Activated naive CD4-positive, alpha-beta T cell treated with anti-CD3 and anti-CD28 coated beads for 36 hours (primary cell): ENCODE measurements at places on chromosomes 7 and 10. TPM values are rescaled to one million over a fixed set of nuclear protein-coding genes. Genes with fewer than 3 reads are reported as not detected.
A peak's percentile ranks its signal among the peaks of the same experiment; 100 is the strongest.

Gene IFIT1B
- not detected for total RNA-seq

Gene CCL24
- total RNA-seq, result not detected

Gene ADAM12
- total RNA-seq, result not detected

Gene BEND7
- not detected for total RNA-seq

Gene SLC26A4
- 1.3 TPM for total RNA-seq

Gene WDR86
- total RNA-seq, result not detected

Gene SLC13A1
- not detected for total RNA-seq

Gene LMBR1
- 33.8 TPM for total RNA-seq

- H3K4me3 ChIP-seq, result no peak overlapping the region
- no peak for DNase-seq
- H3K27me3 ChIP-seq, result no peaks in the 10 kb centered on the region
These were observed 10.2 kb downstream of the FBXW4 start for GRCh38 chr10:101684782-101685181.

- no peak overlapping the region for H3K27ac ChIP-seq
- H3K4me3 ChIP-seq, result peak overlapping the region; percentile 69
- H3K36me3 ChIP-seq, result no peaks in the 10 kb centered on the region
- DNase-seq, result no peak
- H3K4me1 ChIP-seq, result peaks cover 3% of the 10 kb centered on the region
These were observed 1.7 kb downstream of the SH3PXD2A start for GRCh38 chr10:103853428-103854264.

GRCh38 chr10:92164036-92164696 lies 126.7 kb downstream of the CPEB3 start:
- no peaks in the 10 kb centered on the region for H3K4me1 ChIP-seq
- H3K27me3 ChIP-seq, result no peaks in the 10 kb centered on the region
- no peak overlapping the region for H3K4me3 ChIP-seq
- H3K36me3 ChIP-seq, result peaks cover 9% of the 10 kb centered on the region
- no peak overlapping the region for H3K27ac ChIP-seq
- no peak for DNase-seq

DNA sequence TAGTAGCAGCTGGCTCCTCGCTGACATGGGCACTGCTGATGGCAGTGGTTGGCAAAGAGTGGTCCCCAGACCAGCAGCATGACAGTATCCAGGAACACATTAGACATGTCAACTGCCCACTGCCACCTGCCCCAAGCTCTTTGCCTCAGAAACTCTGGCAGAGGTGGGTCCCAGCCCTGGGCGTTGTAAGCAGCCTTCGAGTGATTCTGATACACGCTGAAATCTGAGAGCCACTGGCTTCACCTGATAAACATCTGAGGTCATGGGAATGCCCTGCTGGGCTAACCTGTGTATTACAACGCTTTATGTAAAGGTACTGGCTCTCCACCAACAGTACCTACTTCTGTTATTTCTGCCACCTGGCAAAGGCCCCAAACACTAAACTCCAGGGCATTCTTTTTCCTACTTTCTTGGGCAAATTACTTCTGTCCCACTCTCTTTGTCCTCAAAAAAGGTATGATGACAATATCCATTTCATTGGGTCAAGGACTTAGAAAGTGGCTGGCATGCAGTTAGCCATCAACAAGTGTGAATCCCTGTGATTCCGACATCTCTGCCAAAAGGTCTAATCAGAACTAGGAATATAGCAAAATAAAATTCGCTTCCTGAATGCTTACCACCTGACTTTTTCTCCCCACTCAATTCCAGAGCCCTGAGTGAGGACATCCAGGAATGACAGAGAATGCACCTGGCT lies 9.2 kb downstream of the SGMS1 start:
- peaks cover 56% of the 10 kb centered on the region for H3K4me1 ChIP-seq
- H3K27ac ChIP-seq, result no peak overlapping the region
- peak; percentile 33 for DNase-seq
- H3K27me3 ChIP-seq, result no peaks in the 10 kb centered on the region
- H3K4me3 ChIP-seq, result no peak overlapping the region
- H3K36me3 ChIP-seq, result no peaks in the 10 kb centered on the region

DNA sequence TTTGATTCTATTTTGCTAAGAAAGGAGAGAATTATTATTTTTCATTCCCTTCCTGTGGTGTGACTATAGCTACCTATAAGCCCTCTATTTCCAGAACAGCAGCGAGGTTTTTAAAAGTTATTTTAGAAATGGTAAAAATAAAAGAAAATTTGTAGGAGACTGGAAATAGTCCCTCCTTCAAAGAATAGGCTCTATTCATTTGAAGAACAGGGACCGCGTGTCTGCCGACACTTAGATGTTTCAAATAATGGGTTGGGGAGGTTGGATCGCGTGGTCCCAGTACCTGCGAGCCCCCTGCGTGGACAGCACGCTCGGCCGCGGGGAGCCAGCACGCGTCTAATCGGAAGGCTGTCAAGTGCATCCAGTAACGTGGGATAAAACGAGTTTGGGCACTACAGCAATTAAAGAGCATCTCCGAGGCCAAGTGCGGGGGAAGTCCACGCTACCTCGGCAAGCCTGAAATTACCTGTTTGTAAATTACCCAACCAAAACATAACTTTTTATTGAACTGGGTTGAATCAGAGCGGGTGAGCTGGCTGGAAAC lies 1.0 kb downstream of the CACNA2D1 start:
- H3K27ac ChIP-seq, result no peak overlapping the region
- H3K36me3 ChIP-seq, result no peaks in the 10 kb centered on the region
- H3K4me3 ChIP-seq, result peak overlapping the region; percentile 34
- DNase-seq, result peak; percentile 10
- peaks cover 39% of the 10 kb centered on the region for H3K27me3 ChIP-seq
- peaks cover 5% of the 10 kb centered on the region for H3K4me1 ChIP-seq

- H3K36me3 ChIP-seq, result no peaks in the 10 kb centered on the region
- no peak overlapping the region for H3K4me3 ChIP-seq
- no peaks in the 10 kb centered on the region for H3K4me1 ChIP-seq
- DNase-seq, result no peak
These were observed 154.4 kb downstream of the CACNA2D1 start for GRCh38 chr7:82289152-82289535.

- H3K4me3 ChIP-seq, result no peak overlapping the region
- DNase-seq, result no peak
- no peaks in the 10 kb centered on the region for H3K4me1 ChIP-seq
- peaks cover 8% of the 10 kb centered on the region for H3K27me3 ChIP-seq
- no peak overlapping the region for H3K27ac ChIP-seq
These were observed 69.3 kb downstream of the GFRA1 start for GRCh38 chr10:116203661-116204060.

GRCh38 chr10:111360260-111360925 lies 283.6 kb downstream of the ADRA2A start:
- no peak overlapping the region for H3K4me3 ChIP-seq
- no peak overlapping the region for H3K27ac ChIP-seq
- peaks cover 13% of the 10 kb centered on the region for H3K27me3 ChIP-seq
- no peaks in the 10 kb centered on the region for H3K4me1 ChIP-seq

DNA sequence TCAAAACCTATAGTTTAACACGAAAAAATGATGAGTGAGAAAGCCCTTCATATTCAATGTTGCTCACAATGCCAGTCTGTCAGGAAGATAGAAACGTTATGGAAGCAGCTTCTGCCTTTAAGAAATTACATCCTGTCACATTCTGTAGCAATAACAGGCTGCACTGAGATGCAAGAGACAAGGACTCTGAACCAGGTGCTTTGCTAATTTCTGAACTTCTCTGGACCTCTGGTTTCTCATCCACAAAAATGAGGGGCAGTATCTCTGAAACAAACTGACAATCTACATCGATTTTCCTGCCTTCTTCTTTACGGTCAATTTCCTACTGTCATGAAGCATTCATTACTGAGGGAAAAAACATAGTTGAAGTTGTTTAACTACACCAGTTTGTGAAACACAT lies 234.0 kb downstream of the SNX13 start:
- no peak overlapping the region for H3K27ac ChIP-seq
- H3K27me3 ChIP-seq, result no peaks in the 10 kb centered on the region
- no peaks in the 10 kb centered on the region for H3K36me3 ChIP-seq
- H3K4me3 ChIP-seq, result no peak overlapping the region
- no peaks in the 10 kb centered on the region for H3K4me1 ChIP-seq

DNA sequence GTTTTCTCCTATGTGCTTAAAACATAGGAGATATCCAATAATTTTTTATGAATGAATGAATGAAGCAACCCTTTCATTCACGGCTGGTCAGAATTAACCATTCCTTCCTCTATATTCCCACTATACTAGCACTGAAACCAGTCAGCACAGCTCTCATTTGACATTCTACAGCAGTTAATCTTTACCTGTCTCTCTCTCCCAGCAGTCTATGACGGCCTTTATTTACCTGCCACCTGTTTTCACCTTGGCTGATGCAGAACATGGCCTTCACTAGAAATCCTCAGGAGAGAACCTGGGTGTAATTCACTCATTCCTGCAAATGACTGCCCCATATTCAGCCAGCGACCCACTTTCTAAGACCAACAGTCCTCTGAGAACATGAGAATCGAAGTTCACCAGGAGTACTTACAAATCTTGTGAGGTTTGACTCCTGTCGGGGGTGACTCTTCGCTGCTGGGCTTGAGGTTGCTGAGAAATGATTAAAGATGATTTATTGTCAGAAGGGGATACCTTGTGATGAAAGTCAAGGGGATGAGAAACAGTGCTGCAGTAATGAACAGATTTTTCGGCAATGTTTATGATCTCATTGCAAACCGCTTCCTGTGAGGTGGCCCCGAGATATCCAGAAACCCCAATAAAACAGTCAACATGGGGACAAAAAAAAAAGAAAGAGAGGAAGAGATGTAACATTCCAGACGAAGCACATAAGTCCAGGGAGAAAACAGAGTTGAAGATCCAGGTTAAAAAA lies 30.9 kb upstream of the PDLIM1 start:
- H3K4me1 ChIP-seq, result no peaks in the 10 kb centered on the region
- no peak for DNase-seq
- no peak overlapping the region for H3K4me3 ChIP-seq
- no peak overlapping the region for H3K27ac ChIP-seq
- H3K36me3 ChIP-seq, result no peaks in the 10 kb centered on the region

- DNase-seq, result no peak
- no peak overlapping the region for H3K4me3 ChIP-seq
- H3K27ac ChIP-seq, result no peak overlapping the region
- no peaks in the 10 kb centered on the region for H3K4me1 ChIP-seq
These were observed 73.2 kb downstream of the TNS3 start for GRCh38 chr7:47508389-47509380.

- H3K27me3 ChIP-seq, result no peaks in the 10 kb centered on the region
- no peak for DNase-seq
- H3K36me3 ChIP-seq, result no peaks in the 10 kb centered on the region
- H3K4me1 ChIP-seq, result peaks cover 8% of the 10 kb centered on the region
- no peak overlapping the region for H3K4me3 ChIP-seq
- no peak overlapping the region for H3K27ac ChIP-seq
These were observed 173.3 kb downstream of the RNLS start for GRCh38 chr10:88409824-88410223.

DNA sequence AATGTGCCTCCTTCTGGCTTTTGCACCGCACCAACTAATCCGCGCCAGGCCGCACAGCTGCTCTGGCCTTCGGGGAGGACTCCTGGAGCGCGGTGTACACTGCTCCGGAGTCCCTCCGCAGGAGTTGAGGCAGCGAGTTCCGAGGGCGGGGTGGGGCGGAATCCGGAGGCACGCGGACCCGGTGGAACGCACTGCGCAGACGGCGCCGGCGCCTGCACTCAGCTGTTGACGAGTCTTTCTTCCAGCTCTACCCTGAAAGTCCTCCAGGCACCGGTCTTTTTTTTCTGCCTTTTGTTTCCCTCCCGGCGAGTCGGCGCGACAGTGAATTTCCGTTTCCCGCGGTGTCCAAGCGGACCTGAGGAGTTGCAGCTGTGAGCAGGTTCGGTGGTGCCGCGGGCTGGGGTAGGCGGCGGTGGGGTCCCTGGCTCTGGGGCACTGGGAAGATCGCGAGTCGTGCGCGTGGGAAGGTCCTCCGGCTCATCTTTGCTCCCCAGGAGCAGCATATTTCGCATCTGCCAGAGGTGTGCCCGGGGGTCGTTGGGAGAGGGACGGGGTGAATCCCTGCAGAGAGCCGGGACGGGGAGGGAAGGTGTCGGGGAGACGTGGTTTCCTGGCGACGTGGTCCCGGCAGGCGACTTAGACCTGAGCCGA lies 44.1 kb downstream of the SFTPD start:
- peaks cover 17% of the 10 kb centered on the region for H3K4me1 ChIP-seq
- H3K4me3 ChIP-seq, result peak overlapping the region; percentile 87
- DNase-seq, result peak; percentile 71
- peaks cover 24% of the 10 kb centered on the region for H3K27me3 ChIP-seq
- no peak overlapping the region for H3K27ac ChIP-seq

GRCh38 chr7:45267262-45267661 lies 109.7 kb downstream of the RAMP3 start:
- no peaks in the 10 kb centered on the region for H3K4me1 ChIP-seq
- H3K27me3 ChIP-seq, result peaks cover 6% of the 10 kb centered on the region
- DNase-seq, result no peak
- H3K27ac ChIP-seq, result no peak overlapping the region
- H3K36me3 ChIP-seq, result no peaks in the 10 kb centered on the region

DNA sequence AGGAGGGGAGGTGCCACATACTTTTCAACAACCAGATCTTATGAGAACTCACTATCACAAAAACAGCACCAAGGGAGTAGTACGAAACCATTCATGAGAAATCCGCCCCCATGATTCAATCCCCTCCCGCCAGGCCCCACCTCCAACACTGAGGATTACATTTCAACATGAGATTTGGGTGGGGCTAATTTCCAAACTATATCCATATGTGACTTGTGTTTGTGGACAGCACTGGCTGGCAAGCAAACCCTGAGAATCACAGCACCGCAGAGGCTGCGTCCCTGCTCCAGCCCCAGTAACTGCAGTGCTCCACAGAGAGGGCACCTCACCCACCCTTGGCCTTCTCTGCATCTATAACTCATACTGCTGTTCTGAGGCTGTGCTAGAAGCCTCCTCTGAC lies 211.2 kb upstream of the PODXL start:
- no peak for DNase-seq
- no peaks in the 10 kb centered on the region for H3K36me3 ChIP-seq
- H3K27me3 ChIP-seq, result peaks cover 7% of the 10 kb centered on the region
- no peaks in the 10 kb centered on the region for H3K4me1 ChIP-seq

DNA sequence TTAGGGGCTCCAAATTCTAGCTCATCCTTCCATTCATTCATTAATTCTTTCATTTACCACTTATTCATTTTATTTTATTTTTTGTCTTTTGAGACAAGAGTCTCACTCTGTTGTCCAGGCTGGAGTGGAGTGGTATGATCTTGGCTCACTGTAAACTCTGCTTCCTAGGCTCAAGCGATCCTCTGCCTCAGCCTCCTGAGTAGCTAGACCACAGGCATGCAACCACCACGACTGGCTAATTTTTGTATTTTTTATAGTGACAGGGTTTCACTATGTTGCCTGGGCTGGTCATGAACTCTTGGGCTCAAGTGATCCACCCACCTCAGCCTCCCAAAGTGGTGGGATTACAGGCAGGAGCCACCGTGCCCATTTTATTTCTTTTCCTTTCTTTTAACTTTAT lies 31.6 kb downstream of the FGF8 start:
- no peak for DNase-seq
- no peak overlapping the region for H3K4me3 ChIP-seq
- no peaks in the 10 kb centered on the region for H3K4me1 ChIP-seq
- H3K36me3 ChIP-seq, result no peaks in the 10 kb centered on the region
- no peak overlapping the region for H3K27ac ChIP-seq
